ENCODE measurements at places on chromosomes 1 and 21.

GRCh38 chr1:174222166-174222949 lies 63.0 kb downstream of the RABGAP1L start:
- no peak for DNase-seq

- no peak for DNase-seq
These were observed 60.5 kb downstream of the GLIS1 start for GRCh38 chr1:53678507-53678906.

- DNase-seq: no peak
These were observed 1094.0 kb upstream of the B3GALT2 start for GRCh38 chr1:194280463-194280862.

GRCh38 chr1:168554603-168555483 lies 11.0 kb upstream of the XCL2 start:
- DNase-seq: no peak

- DNase-seq: no peak
These were observed 1144.6 kb upstream of the ADGRL2 start for GRCh38 chr1:80656014-80656636.

DNA sequence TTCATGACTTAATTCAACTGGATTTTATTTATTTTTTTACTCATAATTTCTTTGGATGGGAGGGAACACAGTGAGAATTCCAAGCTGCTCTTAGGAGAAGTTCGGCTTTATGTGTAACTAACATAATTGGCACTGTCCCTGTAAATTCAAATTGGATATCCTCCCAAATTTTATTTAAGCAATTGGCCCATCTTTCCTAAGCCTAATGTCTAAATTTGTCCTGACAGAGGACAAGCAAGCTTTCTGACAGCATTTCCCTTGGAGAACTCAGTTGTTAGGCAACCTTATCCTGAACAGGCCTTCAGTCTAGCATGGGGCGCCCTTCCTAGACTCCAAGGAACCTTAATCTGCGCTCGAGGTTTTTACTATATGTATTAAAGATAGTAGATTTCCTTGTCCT lies 550.3 kb downstream of the NUF2 start:
- no peak for DNase-seq

GRCh38 chr1:112744009-112744578 lies 29.0 kb upstream of the PPM1J start:
- no peak for DNase-seq

GRCh38 chr1:51238034-51238403 lies 1.9 kb downstream of the RNF11 start:
- no peak for DNase-seq

DNA sequence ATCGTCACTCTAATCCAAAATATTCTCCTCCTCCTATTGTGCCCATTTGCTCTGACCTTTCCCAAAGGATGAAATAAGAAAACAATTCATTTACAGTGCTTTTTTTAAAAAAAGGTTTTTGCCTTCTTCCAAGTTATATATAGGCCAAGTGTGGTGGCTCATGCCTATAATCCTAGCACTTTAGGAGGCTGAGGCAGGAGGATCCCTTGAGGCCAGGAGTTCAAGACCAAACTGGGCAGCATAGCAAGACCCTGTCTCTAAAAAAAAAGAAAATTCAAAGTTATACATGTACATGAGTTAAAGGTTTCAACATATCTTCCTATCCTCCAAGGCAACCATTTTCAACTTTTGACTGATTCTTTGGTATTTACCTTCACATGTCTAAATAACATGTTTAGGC lies 10.1 kb upstream of the USP1 start:
- no peak for DNase-seq

GRCh38 chr1:202193614-202194327 lies at the start of gene LGR6:
Gene LGR6, plus strand, starts transcription at chr1:202193799. Its CDS starts 191 bp downstream, at chr1:202193990.
- no peak for DNase-seq

DNA sequence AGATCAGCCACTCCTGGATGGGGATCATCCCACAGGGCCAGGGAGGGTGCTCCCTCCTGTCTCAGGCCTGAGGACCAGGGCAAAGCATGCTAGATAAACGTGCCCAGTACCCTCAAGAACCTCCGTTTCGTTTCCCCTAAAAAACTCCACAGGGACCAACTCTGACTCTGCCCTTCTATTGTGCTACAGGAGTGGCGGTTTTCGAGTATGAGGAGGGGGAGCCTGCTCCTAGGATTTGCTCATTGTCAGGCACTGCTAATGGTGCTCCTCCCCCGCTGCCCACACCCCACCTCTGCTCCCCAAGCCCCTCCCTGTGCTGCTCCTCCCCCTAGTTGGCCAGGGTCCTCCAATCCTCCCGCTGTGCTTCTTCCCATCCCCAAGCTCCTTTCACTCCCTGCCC lies 32.0 kb downstream of the PGBD5 start:
- DNase-seq: no peak

DNA sequence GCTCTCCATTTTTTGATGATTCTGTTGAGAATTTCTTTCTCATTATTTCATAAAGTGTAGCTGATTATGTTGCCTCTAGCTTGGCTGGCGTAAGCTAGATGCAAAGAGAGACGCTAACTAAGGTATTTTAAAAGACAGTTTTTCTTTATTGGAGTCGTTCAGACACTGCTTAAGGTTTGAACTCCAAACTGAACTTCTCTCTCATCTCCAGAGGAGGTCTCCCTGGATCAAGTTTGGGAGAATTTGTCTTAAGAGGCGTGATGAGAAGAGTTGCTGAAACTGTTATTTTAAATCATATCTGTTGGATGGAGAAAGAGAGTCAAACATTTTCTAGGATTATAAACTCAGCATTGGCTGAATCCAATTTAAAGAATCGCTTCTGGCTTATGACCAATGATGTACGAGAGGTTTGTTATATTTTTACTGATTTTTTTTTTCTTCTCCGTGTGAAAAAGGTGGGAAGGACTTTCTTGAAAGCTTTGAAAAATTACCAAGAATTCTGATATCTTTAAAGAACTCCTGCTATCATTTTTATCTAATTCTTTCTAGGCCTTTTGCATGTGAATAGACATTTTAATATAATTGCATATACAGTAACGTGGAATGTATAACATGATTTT lies 34.0 kb downstream of the MAP3K7CL start:
- DNase-seq: no peak

DNA sequence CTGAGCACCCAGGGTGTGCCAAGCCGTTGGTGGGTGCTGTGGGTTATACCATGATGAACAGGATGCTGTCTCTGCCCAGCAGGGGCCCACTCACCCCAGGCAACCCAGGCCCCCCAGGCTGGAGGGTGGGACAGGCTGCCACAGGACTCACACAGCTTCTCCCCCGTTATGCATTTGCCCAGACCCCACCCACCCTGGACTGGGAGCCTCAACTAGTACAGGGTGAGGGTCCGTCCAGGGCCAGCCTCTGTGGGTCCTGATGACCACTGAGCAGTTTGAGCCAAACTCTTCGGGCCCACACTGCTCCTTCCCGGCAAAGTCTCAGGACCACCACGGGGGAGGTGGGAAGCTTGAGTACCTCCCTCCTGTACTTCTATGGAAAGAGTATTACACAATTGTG lies 3.8 kb upstream of the PRELP start:
- DNase-seq: no peak

- DNase-seq: no peak
These were observed 19.1 kb downstream of the DMBX1 start for GRCh38 chr1:46508757-46509156.

- no peak for DNase-seq
These were observed 59.5 kb downstream of the MTR start for GRCh38 chr1:236854605-236854983.

DNA sequence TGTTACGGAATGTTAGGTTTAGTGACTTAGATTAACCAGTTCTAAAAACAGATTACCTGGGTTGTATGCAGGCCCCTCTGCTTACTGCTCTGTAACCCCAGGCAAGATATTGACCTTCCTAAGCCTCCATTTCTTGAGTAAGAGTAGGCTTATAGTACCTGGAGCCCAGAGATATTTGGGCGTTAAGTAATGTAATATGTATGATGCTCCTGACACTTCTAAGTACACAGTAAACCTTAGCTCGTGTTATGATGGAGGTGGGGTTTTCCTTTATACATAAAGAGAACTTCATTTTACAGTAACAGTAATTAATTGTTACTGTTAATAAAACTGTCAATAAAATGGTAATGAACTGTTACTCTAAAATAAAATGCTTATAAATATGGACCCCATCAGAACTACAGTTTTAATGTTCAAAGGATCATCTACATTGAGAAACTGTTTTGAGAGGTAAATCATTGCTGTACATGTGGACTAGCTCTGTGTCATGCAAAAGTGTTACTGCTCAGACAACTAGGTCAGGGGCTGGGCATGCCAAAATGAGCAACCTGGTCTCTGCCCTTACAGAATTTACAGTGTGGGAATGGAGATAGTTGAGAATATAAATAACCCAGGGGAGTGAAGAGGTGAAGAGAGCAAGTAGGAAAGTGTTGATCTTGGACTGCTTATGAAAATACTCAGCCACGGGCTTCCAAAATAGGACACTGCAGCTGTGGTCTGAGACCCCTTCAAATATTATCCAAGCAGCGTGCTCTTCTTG lies 26.6 kb downstream of the LRRC8C start:
- no peak for DNase-seq

DNA sequence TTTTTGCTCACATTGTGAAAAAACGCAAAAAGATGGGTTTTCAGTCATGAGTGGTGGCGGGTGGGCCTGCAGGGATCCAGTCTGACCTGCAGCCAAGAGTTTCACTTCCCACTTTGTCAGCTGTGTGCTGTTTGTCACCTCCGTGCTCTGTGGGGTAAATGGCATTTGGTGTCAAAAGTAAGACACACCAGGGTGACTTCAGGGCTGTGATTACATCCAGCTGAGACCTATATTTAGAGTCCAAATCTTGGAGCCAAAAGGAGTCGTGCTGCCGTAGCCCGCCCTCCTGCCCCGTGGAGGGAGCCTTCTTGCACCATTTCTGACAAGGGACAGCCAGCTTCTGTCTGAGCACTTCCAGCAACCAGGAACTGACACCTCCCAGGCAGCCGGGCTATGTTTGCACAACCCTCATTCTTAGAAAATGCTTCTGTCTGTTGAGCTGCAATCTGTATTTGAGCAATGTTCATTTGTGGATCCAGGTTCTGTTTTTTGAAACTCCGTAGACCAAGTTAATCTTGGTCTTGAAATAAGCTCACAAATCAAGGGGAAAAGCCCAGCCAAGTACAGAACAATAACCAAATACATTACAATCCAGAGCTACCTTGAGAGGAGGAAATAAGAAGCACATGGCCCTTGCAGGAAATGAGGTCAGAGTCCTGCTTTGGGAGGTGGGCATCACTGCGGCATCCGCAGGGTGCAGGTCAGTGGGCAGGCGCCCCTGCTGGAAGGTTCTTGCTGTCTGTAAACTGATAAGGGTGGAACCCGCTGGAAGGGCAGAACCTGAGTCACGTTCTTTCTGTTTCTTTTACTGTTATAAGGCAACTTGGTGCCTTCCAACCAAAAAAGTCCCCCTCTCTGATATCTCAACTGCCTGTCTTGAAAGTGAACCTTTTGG lies 14.4 kb downstream of the ABCG1 start:
- DNase-seq: peak; percentile 74

GRCh38 chr21:26776310-26777021 lies 68.7 kb downstream of the ADAMTS1 start:
- DNase-seq: no peak

GRCh38 chr1:31497601-31498000 lies 78.7 kb upstream of the TINAGL1 start:
- no peak for DNase-seq

DNA sequence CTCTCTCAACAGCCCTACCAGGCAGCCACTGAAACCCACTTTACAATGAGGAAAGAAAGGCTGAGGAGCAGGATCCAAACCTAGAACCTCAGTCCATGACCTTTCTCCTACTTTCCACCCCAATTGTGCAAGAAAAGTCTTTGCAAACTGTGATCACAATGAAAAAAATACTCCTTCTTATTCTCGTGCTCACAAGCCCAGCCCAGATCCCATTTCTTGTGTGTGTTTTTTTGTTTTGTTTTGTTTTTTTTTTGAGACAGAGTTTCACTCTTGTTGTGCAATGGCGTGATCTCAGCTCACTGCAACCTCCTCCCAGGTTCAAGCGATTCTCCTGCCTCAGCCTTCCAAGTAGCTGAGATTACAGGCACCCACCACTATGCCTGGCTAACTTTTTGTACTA lies 97.7 kb downstream of the CRYAA start:
- DNase-seq: no peak

- no peak for DNase-seq
These were observed 168.8 kb upstream of the PDE4B start for GRCh38 chr1:65623895-65624294.

DNA sequence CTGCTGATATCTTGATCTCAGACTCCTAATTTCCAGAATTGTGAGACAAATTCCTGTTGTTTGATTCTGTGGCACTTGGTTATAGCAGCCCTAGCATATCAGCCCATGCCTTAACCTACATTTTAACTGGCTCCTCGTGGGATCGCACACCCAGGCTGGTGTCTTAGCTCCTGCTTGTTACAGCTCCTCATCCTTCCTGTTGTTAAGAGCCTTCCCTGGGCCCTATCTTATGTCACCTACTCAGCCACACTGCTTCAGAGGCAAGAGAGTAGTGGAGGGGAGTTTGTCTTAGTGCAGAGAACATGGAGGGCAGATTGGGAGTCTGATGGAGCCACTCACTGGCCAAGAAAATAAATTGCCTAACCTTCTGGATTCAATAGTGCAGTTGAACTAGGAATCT lies 131.0 kb downstream of the ROR1 start:
- DNase-seq: no peak

GRCh38 chr1:86828024-86828423 lies 85.9 kb downstream of the SELENOF start:
- no peak for DNase-seq

DNA sequence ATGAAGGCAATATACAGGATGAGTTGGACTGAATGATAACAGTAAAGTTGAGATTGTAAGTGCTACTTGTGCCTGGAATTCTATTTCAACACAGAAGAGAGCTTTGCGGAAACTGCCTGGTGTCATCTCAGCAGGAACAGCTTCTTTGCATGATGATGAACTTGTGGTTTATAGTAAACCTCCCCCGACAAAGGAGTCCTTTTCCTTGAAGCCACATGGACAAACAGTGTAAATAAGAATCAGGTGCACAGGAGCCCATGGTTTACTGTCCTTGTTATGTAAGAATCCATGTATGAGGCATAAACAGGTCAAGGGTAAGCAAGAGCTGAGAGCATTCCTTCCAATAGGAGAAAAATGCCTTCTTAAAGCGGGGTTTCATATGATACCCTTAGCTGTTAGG lies 66.2 kb downstream of the PCNX2 start:
- no peak for DNase-seq

GRCh38 chr1:17340358-17340757 lies 31.6 kb upstream of the PADI6 start:
- no peak for DNase-seq

All from T-helper 9 cell (primary cell).